NCI-H187 treated with DMSO at 0.1 percent for 48 hours (cell line): ENCODE measurements at places on chromosomes 2 and 18.

DNA sequence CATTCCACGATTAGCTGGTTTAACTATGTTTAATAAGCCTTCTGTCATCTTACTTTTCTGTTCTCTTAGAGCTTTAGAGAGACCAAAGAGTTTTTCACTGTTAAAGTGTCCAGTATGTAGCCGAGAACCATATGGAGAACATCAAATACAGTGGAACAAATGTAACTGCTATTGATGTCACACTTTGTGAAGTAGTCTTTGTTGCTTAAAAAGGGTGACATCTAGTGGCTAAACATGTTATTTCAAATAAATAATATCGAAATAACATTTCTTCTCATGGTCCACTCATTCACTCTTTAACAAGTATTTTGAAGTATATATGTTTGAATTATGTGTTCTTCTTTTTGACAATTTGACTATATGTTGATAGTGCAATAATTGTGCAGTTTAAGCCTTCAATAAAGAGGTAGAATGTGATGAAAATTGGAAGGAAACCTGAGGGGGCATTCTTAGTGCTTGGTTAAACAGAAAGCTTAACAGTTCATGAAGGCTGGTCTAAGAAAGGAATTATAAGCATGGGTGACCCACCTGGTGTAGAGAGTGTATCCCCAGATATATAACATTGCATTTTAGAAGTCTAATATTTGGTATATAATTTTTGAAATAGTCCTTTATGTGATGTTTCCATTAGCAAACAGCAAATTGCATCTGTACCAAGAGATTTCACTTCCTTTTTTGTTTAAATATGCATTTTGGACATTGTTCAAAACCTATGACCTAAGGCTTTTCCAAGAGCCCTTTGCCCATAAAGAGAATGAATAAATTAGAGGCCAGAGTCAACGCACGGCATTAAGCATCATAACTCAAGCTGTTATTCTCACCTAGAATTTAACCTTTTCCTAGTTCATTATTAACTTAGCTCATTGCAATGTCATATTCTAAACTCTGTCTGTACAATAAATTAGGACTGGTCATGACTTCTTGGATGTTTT, 112.1 kb downstream of the KYNU start:
- DNase-seq, result no peak

GRCh38 chr2:206031950-206032567, 53.9 kb downstream of the INO80D start:
- no peak for DNase-seq

DNA sequence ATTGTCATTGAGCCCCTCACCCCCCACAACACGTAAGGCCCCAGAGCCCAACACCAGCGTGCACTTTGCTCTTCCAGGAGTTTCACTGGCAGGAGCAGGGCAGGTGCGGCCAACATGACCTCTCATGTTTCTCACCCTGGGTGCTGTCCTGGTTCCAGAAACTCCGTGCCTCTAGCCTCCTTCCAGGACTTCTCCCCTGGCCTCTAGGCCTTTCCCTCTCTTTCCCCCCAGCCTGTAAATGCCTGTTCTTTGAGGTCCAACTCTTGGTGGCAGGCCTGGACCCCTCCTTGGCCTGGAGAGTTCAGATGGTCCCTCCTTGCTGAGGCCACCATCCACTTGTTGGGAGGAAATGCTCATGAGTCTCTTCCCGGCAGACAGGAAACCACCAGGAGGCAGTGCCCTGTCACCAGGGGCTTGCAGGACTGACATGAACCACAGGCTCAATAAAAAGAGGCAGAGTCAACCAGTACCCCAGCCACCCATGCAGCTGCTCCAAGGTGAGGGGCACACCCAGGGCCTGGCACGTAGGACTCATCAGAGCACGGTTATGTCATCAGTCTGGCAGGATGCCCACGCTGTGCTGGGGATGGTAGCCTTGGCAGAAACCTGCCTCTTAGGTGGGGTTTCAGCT, 1.5 kb downstream of the MALL start:
- no peak for DNase-seq

GRCh38 chr2:70823249-70823648, 2.9 kb upstream of the CLEC4F start:
- DNase-seq, result no peak

GRCh38 chr2:71589763-71590162, 136.4 kb downstream of the DYSF start:
- no peak for DNase-seq

DNA sequence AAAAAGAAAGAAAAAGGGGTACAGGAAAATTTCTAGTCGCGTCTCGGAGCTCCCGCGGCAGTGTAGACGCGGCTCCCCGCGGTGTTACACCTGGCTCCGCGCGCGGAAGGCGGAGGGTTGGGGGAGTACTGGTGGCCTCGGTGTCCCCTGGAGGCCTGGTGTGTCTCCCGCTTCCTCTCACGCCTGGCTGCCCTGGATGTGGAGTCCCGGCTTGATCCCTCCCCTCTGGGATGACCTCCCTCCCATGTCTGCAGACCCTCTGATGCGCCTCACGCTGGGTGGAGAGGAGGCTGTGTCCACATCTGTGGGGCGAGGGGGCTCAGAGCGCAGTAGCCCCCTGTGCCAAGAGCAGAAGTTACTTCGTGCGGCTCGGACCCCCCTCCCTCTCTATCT, 1.2 kb downstream of the KIF5C start:
- no peak for DNase-seq

DNA sequence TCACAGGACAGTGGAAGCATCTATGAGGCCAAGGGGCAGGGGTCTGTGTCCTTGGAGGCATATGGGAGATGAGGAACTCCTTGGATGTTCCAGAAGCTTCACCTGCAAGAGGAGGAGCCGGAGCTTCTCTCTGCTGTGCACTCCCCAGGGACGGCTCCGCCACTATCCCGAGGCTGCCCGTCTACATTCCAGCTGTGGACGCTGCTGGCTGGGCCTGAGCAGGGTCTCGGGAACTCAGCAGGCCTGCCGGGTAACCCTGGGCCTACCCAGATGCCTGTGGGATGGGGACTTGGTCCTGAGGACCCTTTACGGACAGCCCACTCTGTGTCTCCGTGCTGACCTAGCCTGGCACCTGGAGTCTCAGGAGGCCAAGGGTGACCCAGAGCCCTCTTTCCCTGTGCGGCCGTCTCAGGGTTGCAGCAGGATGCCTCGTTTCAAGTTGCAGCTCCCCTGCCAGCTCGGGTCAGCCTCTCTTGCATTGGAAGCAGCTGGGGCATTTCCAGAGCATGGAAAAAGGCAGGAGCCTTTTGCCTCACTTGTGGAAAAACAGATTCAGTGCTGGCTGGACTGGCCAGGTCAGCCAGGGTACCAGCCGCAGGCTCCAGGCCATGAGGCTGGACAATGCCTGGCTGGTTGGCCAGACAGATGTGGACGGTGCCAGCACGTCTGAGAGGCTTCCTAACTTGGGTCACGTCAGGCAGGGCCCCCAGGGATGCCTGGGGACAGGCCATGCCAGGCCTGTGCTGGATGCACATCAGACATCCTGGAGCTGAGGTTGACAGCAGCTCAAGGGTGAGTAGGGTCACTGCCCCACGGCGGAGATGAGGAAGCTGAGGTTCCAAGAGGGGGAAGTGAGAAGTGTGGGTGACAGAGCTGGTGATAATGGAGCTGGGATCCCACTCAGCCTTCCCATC, 41.5 kb downstream of the SCTR start:
- no peak for DNase-seq

DNA sequence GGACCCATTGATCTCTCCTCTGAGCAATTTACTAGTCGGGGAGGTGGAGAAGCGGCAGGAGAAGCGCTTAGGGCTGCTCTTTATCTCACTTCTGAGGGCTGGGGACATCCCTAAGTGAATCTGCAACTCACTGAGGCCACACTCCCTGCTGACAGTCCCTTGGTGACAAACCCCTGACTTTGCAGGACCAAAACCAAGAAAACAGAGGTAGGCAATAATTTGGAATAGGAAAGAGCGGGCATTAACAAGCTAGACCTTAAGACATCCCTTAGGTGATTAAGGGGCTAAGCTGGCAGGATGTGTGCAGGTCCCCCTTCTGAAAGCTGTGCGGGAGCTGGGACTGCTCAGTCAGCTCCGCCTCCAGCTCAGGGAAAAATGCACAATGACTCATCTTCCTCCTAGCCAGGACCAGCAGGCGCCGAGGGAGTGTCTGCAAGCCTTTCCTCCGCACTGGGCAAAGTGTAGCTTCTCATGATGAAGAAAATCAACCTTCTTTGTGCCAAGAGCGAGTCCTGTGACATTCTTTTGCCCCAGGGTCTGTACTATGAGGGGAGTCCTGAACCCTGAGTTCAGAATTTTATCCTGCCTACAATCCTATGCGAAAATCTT, 63.3 kb downstream of the BOD1L2 start:
- no peak for DNase-seq

- DNase-seq, result no peak
Measured at GRCh38 chr2:54771166-54771885, 47.9 kb downstream of the EML6 start.

- DNase-seq, result no peak
Measured at GRCh38 chr2:190318514-190318913, 1.1 kb downstream of the HIBCH start.

GRCh38 chr2:170148161-170148560, 29.8 kb upstream of the MYO3B start:
- no peak for DNase-seq

- no peak for DNase-seq
Measured at GRCh38 chr2:26605195-26605998, 35.8 kb downstream of the CIB4 start.

DNA sequence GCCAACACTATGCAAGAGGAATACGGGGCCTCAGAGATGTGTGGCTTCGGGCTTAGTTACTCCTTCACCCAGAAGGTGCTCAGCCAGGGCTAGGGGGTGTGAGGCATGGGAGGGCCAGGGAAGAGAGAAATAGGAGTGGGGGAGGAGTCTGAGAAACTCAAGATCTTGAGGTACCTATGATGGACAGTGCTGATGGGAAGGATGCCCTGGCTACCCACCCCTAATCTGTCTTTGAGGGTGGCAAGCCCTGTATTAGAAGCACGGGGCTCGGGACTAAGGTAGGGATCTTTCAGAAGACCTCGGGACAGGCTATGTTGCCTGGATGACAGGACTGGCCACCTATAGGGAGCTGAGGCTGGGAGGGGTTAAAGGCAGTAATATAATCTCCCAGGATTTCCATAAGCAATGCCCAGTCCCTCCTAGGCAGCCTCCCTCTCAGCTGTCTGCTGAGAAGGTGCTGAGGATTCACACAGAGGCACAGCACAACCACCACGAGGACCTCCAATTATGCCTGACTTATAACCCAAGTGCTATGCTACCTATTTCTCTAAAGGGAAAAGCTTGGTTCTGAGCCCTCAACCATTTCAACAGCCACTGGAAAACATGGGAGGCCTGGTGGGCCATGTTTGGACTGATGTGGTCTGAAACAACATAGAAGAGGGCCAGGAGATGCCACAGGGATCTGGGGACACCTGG, 23.3 kb downstream of the MTHFD2 start:
- DNase-seq, result no peak

- no peak for DNase-seq
Measured at GRCh38 chr2:42296226-42296625, 64.8 kb downstream of the COX7A2L start.

DNA sequence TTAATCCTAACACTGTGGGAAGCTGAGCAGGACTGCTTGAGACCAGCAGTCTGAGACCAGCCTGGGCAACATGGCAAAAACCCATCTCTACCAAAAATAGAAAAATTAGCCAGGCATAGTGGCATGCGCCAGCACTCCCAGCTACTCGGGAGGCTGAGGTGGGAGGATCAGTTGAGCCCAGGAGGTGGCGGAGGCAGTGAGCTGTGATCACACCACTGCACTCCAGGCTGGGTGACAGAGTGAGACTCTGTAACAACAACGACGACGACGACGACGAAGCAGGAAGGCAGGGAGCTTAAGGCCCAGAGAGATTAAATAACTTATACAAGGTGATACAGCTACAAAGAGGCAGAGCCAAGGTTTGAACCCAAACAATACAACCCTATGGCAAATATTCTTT, 37.3 kb downstream of the CFAP36 start:
- DNase-seq, result no peak

- DNase-seq, result no peak
Measured at GRCh38 chr2:149767516-149767974, 180.0 kb upstream of the MMADHC start.

DNA sequence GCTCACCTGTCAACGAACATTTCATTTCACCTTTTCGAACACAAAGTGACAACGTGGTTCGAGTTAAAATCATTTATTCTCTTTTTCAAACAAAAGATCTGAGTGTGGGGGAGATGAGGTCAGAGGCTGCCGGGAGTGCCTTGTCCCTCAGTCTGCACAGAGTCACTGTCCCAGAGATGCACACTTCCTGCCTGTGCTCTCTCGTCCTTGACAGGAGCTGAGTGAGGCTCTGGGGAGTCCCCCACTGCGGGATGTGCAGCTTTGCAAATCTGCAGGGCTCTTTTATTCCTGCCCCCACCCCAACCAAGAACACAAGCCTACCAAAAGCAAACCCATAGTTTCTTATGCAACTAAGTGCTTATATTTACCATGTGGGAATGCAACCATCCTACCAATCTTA, 497.8 kb downstream of the EIPR1 start:
- DNase-seq, result no peak

DNA sequence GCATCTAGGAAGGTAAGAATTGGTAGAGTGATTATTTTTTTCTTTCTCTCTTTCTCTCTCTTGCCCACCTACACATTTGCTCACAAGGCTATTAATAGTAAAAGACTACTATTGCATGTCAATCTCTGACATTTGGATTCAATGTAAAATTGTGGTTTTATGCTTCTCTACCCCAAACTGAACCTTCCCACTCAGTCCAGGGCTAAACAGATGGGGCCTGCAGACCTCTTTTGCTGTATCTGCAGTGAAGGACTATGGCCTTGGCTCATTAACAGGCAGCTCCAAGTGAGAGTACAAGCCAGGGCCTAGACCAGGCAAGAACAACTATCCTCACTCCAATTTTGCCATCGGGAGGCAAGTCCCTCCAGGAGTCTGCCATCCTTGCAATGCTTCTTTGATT, 68.3 kb upstream of the ARL4C start:
- DNase-seq, result no peak

DNA sequence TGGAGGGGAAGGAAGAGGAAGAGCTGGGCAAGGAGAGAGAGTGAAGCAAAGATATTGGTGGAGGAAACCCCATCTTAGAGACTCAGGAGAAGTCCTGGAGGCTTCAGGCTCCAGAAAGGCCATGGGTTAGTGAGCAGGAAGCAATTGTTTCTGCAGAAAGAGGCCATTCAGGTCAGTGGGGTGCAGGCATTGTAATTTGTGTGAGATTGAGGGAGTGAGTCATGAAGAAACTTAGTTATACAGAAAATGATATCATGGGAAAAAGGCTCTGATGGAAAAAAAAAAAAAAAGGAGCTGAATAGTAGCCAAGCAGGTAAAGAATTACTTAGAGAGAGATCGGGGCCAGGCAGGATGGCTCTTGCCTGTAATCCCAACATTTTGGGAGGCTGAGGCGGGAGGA, 4.0 kb downstream of the EMILIN2 start:
- no peak for DNase-seq

DNA sequence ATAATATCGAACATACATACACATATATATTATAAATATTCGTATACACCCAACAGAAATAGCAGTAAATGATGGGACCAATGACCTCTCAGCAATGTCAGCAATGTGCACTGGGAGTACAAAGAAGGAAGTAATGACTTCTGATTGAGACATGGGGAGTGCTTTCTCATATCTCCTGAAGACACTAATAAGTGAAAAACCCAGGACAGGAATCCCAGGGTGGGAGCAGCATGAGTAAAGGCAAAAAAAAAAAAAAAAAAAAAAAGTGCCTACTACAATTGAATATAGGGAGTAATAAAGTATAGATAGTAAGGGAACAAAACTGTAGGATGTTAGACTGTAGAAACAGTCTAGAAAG, 491.3 kb downstream of the IRS1 start:
- DNase-seq, result no peak
